NCI-H2081 treated with DMSO at 0.1 percent for 48 hours (cell line): ENCODE measurements at places on chromosomes 12 and 14.

DNA sequence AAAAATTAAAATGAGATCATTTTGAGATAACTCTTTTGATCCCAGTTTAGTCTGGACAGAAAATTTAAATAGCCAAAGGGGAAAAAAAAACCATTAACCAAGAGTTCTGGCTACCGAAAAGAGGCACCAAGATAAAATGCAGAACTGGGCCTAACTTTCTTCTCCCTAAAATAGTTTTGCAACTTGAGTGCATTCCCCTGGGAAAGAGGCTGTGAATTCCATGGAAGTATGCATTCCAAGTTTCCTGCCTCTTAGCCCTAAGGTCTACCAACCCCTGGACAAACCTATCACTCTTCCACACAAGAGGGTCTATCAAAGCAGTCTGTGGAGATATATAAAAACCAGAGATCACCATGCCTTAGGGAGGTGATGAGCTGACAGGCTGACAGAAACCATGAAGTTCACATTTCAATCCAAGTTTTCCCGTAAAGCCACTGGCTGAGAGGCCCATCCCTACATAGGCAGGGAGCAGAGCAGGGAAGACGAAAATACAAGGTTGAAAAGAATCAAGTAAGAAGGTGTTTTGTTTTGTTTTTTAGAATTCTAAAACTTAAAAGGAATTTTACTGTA lies 33.8 kb downstream of the DCP1B start:
- no peak for DNase-seq

GRCh38 chr14:93716746-93717667 lies 71.3 kb downstream of the PRIMA1 start:
- DNase-seq: no peak

GRCh38 chr12:26746121-26746714 lies 86.8 kb downstream of the ITPR2 start:
- DNase-seq: no peak

DNA sequence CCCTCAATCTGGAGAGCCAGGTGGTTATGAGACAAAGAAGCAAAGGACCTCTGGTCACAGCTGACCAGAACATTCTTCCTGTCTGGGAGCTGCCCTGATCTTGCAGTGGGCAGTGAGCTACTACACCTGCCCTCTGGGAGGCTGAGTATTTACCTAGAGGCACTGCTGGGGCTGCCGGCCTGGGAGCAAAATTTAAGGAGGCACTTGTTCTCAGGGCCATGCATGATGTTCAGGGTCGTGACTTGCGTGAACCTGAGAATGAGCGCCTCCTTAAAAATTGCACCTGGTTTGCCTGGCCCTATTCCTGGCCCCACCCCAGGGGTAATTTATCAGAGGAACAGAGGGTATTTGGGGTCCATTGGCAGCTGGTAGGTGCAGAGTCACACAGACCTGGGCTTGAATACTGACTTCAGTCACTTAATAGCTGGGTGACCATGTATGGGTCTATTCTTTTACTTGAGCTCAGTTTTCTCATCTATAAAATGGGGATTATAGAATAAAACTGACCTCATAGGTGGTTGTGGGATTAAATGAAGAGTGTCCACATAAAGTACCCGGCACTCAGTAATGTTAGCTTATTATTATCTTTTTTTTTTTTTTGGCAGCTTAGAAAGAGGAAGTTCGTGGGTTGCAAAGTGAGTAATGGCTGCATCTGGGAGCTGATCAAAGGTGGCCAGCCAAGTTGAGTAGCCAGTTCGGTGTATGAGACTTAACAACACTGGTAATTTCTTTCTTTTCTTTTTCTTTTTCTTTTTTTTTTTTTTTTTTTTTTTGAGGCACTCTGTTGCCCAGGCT lies 107.4 kb upstream of the MED13L start:
- DNase-seq: no peak

DNA sequence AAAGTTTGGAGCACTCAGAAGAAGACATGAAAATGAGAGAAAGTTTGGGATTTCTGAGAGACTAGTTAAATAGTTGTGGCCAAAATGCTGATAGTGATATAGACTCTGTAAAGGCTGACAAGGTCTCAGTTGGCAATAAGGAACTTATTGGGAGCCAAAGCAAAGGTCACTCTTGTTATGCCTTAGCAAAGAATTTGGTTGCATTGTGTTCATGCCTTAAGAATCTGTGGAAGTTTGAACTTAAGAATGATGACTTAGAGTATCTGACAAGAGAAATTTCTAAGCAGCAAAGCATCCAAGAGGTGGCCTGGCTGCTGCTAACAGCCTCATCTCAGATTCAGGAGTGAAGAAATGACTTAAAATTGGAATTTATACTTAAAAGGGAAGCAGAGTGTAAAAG lies 113.8 kb downstream of the PIK3C2G start:
- DNase-seq: no peak
